Central memory CD8-positive, alpha-beta T cell (primary cell): ENCODE measurements at places on chromosomes 5 and 9.

GRCh38 chr5:56757077-56757476 is 58.3 kb upstream of the MAP3K1 start:
- no peak overlapping the region for H3K4me3 ChIP-seq
- no peaks in the 10 kb centered on the region for H3K36me3 ChIP-seq
- DNase-seq, result no peak
- H3K27ac ChIP-seq, result no peak overlapping the region

DNA sequence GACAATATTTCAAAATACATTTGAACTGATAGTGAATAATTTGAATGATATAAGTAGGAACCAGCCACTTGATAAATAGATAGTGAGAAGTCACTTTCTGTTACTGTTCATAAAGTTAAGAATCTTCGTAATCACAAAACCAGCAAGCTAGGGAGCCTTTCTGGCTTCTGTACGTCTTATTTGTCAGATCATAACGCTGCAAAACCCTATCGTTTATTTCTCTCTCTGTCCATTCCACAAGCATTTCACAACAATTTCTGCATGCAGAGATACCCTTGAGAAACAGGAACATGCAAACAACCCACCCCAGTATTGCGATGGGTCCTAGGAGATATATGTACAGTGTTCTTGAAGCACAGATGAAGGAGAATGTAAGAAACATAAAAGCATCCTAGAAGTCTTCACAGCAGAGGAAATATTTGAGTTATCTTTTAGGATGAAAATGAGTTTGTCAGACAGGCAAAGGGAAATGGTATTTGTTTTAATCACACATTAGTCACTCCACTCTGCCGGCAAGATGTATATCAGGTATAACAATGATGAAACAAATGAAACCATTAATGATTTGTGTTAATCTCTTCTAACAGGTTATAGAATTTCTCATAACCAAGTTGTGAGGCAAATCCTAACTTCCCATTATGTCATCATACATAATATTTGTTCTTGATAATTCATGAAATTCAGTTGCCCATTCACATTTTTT is 668.7 kb upstream of the FTMT start:
- no peaks in the 10 kb centered on the region for H3K4me1 ChIP-seq
- no peak overlapping the region for H3K27ac ChIP-seq
- no peaks in the 10 kb centered on the region for H3K36me3 ChIP-seq

GRCh38 chr9:4211032-4211725 is 88.7 kb downstream of the GLIS3 start:
- H3K27me3 ChIP-seq, result peaks cover 21% of the 10 kb centered on the region
- H3K36me3 ChIP-seq, result no peaks in the 10 kb centered on the region
- H3K27ac ChIP-seq, result no peak overlapping the region

DNA sequence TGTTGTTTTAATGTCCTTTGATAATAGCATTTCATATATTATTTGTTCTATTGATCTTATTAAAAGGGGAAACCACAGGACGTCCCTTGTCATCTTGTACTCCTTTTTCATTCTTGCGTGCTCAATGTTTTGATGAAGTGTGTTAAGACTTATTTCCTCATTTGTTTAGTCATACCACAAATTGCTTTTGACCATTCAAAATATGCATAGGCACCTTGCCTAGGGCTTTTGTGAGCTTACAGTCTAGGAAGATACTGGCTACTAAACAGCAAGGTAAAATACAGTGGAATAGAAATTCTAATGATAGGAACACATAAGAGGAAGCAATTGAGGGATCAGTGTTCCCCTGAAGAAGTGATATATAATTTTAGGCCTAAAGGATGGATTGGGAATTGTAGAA is 190.3 kb downstream of the WDR70 start:
- no peak overlapping the region for H3K4me3 ChIP-seq
- H3K27ac ChIP-seq, result no peak overlapping the region
- H3K4me1 ChIP-seq, result peaks cover 16% of the 10 kb centered on the region
- DNase-seq, result no peak
- peaks cover 4% of the 10 kb centered on the region for H3K36me3 ChIP-seq

DNA sequence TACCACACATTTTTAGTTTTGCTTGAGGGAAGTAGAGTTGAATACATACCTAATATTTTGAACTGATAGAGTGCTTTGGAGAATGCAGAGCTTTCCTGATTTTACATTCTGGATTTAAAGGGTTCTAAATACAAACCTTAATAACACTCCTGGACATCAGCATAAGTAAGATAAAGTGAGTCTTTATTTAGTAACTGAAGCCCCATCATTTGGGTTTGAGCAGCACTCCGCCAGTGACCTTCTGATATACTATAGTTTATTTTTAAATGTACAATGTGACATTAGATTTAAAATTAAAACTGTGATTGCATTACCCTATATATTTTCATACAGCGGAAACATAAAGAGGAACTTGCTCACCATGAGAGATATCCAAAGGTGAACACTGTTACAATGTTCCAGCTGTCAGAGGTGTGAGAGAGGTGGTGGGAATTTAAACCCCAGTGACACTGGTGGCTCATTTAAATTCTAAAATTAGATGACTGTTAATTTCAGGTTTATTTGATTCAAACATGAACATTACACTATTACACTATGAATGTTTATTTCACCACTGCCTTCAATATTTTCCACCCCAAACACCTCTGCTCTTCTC is 203.0 kb upstream of the PCSK5 start:
- no peaks in the 10 kb centered on the region for H3K4me1 ChIP-seq
- no peaks in the 10 kb centered on the region for H3K36me3 ChIP-seq
- H3K4me3 ChIP-seq, result no peak overlapping the region
- no peak overlapping the region for H3K27ac ChIP-seq

GRCh38 chr9:98818764-98819163 is 11.3 kb downstream of the GALNT12 start:
- H3K4me1 ChIP-seq, result peaks cover 18% of the 10 kb centered on the region
- DNase-seq, result no peak
- H3K4me3 ChIP-seq, result no peak overlapping the region
- H3K36me3 ChIP-seq, result no peaks in the 10 kb centered on the region
- H3K27ac ChIP-seq, result no peak overlapping the region
- no peaks in the 10 kb centered on the region for H3K27me3 ChIP-seq

- H3K4me3 ChIP-seq, result peak overlapping the region; percentile 2
- H3K36me3 ChIP-seq, result peaks cover 5% of the 10 kb centered on the region
- H3K27ac ChIP-seq, result peak overlapping the region; percentile 84
- H3K27me3 ChIP-seq, result no peaks in the 10 kb centered on the region
These were observed 156.1 kb downstream of the SNX18 start for GRCh38 chr5:54673523-54674225.

DNA sequence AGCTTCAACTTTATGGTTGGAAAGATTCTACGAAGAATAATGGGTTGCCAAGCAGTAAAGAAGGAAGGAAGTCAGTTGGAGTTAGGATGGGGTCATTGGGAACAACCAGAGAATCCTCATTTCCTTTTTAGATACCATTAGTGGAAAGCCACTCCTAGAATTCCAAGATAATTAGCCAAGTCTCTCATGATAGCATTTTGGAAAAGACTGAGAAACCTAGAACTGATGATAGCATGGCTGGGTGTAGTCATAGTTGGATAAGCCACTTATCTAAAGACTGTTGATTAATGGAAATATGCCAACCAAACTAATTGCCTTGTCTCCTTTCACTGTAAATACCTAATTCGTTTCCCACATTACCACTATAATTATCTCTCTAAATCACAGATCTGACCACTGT is 377.0 kb downstream of the GLIS3 start:
- H3K36me3 ChIP-seq, result no peaks in the 10 kb centered on the region
- DNase-seq, result no peak
- no peaks in the 10 kb centered on the region for H3K4me1 ChIP-seq
- peaks cover 26% of the 10 kb centered on the region for H3K27me3 ChIP-seq
- H3K27ac ChIP-seq, result no peak overlapping the region

DNA sequence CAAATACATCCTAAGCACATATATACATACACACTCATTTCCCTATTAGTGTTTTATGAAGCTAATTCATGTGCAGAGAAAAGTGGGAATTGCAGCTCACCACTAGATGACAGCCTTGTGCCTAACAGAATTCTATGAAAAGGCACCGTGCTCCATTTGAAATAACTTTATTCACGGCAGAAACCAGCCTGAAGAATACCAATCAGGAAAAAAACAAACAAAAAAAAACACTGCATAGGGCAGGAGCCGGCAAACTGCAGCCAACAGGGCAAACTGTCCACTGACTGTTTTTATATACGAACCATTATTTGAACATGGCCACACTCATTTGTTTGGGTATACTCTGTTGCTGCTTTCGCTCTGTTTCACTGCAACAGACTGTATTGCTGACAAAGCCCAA is 33.6 kb downstream of the ERMP1 start:
- H3K27me3 ChIP-seq, result no peaks in the 10 kb centered on the region
- H3K4me3 ChIP-seq, result no peak overlapping the region
- DNase-seq, result no peak
- H3K27ac ChIP-seq, result no peak overlapping the region
- peaks cover 25% of the 10 kb centered on the region for H3K36me3 ChIP-seq

DNA sequence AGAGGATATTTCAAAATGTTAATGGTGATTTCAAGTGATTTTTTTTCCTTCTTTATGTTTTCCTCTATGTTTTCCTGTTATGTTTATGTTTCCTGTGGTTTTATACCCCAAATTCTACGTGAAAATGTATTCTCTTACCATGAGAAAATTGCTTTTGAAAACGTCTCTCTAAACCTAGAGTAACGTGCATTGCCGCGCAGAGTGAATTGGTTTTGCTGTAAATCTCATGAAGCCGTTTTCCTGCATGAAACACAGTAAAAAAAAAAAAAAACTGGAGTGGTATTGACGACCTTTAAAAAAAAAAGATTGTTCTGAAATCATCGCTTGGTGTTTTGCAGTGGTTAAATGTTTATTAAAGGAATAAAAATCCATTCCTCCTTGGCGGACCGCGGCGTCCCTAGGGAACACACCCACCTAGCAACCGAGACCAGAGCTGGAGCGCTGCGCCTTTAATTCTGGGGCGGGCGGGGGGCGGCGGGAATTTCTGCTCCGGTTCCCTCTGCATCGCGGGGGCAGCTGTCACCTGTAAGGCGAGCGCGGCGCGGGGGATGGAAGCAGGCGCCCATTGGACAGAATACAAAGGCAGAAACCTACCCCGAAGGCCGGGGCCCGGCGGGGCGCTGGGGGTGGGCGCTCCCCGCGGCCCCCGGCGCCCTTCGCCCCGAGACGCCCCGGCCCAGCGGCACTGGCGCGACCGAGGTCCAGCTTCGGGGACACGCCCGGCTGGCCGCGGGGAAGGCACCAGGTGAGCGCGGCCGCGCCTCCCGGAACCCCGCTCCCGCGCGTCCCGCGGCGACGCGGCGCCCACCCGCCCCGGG is at the start of gene SOWAHA:
SOWAHA (plus strand) TSS at position 522 of the 818 bp plus-strand sequence. CDS start 320 bp downstream, outside the sequence.
- peak within 1 kb of the TSS; percentile 68 for H3K4me3 ChIP-seq
- peaks cover 3% of the 10 kb centered on the region for H3K36me3 ChIP-seq
- H3K27ac ChIP-seq, result no peak within 1 kb of the TSS
- H3K27me3 ChIP-seq, result peaks cover 40% of the 10 kb centered on the region

GRCh38 chr9:116370556-116370955 is 217.0 kb downstream of the PAPPA start:
- no peak for DNase-seq
- H3K27ac ChIP-seq, result no peak overlapping the region
- H3K27me3 ChIP-seq, result no peaks in the 10 kb centered on the region

DNA sequence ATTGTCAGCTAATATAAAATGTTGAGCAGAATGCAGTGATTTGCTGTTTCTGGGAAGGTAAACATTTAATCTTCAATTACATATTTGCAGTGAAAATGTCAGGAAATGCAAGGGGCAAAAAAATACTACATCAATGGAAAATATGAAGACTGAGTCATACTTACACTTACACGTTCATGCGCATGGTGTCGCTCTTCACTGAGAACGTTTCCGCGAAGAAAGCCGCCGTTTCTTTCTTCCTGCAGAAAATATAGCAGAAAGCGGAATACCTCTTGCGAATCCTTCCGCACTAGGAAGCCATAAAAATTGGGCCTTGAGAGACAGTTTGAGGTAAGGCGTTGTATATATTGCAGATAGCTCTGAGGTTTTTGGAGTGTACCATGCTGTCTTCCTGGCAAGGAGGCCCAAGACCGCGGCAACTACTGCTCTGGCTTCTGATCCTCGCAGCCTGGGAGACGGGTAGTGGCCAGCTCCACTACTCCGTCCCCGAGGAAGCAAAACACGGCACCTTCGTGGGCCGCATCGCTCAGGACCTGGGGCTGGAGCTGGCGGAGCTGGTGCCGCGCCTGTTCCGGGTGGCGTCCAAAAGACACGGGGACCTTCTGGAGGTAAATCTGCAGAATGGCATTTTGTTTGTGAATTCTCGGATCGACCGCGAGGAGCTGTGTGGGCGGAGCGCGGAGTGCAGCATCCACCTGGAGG is at the start of gene PCDHA13:
PCDHA13 (plus strand) TSS at position 236 of the 702 bp plus-strand sequence; CDS start at position 381, 145 bp downstream.
- no peak within 1 kb of the TSS for H3K4me3 ChIP-seq
- H3K27ac ChIP-seq, result no peak within 1 kb of the TSS
- DNase-seq, result no peak
- no peaks in the 10 kb centered on the region for H3K36me3 ChIP-seq
- peaks cover 27% of the 10 kb centered on the region for H3K27me3 ChIP-seq

GRCh38 chr5:13591621-13592020 is 352.9 kb downstream of the DNAH5 start:
- DNase-seq, result no peak
- H3K36me3 ChIP-seq, result no peaks in the 10 kb centered on the region
- H3K27ac ChIP-seq, result no peak overlapping the region

DNA sequence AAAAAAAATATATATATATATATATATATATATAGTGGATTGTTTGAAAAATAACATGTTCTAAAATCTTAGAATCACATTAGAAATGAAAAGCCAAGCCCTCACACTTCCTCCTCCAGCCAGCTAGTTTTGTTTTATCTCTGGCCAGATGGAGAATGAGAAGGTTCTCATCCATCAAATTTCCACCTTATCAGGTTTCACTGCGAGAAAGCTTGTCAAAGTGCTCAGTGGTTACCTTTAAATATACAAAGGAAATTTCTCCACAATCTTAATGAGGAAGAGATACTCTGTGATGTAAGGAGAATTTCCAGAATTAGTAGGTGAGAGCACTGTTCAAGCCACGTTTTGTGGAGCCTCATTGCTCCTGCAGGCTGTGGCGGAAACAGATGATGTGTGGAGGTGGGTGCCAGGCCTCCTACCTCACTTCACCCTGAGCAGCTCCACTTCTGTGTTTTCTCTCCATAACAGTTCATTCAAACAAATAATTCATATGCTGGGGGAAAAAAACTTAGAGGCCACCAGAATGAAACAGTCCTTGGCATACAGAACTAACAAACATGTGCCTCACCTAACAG is 71.9 kb downstream of the CDK5RAP2 start:
- no peak for DNase-seq
- H3K4me3 ChIP-seq, result no peak overlapping the region
- H3K36me3 ChIP-seq, result peaks cover 12% of the 10 kb centered on the region
- H3K27me3 ChIP-seq, result no peaks in the 10 kb centered on the region
- no peak overlapping the region for H3K27ac ChIP-seq
